ENCODE measurements at places on chromosomes 7 and 10.

- DNase-seq = no peak
Measured at GRCh38 chr7:7294911-7295310, 112.6 kb downstream of the C1GALT1 start.

GRCh38 chr7:112362053-112362650 is 88.1 kb upstream of the IFRD1 start:
- no peak for DNase-seq

DNA sequence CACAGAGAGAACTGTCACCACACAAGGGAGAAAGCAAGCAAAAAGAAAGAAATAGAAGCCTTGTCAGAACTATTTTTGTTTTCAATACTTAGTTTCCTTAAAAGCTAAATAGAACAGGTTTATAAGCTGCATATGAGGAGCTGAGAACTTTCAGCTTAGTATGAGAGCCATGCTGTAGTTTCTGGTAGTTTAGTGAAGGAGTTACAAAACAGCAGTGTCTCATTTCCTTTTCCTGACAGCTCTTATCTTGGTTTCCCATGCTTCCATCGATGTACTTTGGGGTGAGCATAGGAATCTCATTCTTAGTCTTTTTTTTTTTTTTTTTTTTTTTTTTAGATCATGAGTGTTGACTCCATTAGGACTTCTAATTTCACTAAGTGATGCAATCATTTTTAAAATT is 8.6 kb upstream of the CHRM2 start:
- no peak for DNase-seq

GRCh38 chr10:14687340-14687739 is 87.4 kb downstream of the FAM107B start:
- DNase-seq = no peak

DNA sequence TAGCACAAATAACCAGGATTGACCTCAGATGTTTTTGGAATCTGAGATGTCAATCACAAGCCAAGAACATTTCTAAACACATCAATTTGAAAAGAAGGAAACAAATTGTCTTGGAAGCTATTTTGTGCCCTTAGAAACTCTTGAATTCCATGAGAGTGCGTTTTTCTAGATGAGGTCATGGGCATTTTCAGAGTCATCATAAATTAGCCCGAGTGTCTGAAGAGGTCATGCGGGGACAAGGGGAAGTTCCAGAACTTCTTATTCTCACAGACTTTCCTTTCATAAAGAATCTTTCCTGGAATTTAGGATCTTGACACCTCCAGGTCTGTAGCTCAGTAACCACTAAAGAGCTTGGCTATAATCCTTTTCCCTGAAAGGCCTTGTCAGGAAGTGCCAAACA is 28.2 kb downstream of the IL2RA start:
- DNase-seq = no peak

DNA sequence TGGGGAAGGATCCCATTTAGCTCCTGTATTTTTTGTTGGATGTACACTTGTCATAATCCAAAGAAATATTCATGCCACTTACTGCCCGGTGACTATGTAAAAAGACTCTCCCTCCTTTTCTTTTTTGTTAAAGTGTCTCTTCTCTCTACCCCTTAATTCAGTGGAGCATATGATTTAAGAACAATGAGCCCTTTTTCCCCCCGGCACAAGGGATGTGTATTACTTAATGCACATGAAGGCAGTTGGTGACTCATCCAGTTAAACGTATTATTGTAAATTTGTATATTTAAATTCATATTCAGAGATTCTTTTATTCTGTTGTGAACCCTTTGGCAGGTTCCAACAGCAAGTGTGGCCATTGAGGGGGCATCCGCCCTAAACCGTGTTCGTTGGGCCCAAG is 241.9 kb downstream of the SLC25A13 start:
- no peak for DNase-seq

- peak; percentile 54 for DNase-seq
Measured at GRCh38 chr10:88553116-88553752, 29.9 kb downstream of the RNLS start.

GRCh38 chr10:45673074-45673648 is 589 bp upstream of the ZFAND4 start:
- no peak for DNase-seq

- no peak for DNase-seq
Measured at GRCh38 chr7:130655286-130655685, 13.3 kb downstream of the COPG2 start.

DNA sequence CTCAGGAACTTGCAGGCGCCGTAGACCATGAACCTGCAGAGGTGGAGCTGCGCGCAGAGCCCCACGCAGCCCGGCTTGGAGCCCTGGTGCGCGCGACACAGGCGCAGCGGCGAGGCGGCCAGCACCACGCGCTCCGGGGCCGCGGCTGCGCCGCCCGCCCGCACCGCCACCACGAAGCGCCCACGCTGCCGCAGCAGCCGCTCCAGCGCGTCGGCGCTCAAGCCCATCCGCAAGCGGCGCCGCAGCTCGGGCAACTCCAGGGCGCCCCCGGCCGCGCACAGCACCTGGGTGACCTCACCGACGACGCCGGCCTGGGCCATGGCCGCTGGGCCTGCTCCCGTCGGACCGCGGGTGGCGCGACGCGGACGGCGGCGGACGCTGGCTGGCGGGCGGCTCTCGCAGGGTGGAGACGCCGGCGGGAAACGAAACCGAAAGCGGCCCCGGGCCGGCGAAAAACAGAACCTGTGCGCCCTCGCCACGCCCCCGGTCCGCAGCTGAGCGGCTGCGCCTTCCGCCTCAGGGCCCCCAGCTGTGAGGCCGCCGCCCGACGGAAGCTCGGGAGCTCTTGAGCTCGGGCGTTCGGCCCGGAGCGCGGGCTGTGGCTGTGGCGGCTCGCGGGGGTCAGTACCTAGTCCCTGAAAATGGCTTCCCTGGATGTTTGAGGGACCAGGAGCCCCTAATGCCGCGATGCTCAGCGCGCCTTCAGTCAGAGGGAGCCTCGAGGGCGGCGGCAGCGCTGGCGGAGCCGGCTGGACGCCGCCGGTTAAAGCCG is at the start of gene PARP12:
Gene PARP12 (minus strand): TSS at position 424 of the 772 bp plus-strand sequence. CDS start 104 bp downstream, at position 320.
- peak; percentile 83 for DNase-seq

GRCh38 chr7:1289666-1290025 is 57.0 kb downstream of the UNCX start:
- no peak for DNase-seq

- DNase-seq = no peak
Measured at GRCh38 chr10:68047122-68047521, 28.0 kb downstream of the HERC4 start.

DNA sequence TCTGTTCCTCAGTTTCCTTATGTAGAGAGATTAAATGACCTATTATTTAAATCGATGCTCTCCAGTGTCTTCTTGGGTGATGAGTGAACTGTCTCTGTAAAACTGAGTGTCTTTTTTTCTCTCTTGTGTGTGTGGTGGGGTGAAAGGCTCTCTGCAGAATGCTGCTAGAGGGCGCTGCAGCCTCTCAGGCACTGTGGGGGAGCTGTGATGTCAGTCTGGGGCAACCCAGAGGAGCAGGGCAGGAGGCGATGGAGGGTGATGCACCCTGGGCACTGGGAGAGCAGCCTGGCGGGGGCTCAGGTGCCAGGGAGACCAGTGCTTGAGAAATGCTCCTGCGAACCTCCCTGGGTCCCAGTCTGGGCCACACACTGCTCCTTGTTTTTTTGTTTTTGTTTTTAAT is 110.1 kb upstream of the POM121L12 start:
- DNase-seq = no peak

DNA sequence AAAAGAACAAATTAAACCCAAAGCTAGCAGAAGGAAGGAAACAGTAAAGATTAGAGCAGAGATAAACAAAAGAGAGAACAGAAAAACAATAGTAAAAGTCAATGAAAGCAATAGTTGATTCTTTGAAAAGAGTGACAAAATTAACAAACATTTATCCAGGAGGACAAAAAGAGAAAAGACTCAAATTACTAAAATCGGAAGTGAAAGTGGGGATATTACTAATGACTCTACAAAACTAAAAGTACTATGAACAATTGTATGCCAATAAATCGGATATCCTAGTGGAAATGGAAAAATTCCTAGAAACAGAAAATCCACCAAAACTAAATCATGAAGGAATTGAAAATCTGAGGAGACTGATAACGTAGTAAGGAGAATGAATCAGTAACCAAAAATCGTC is 96.3 kb downstream of the SNX13 start:
- no peak for DNase-seq

GRCh38 chr10:79941146-79941545 is 7.8 kb downstream of the SFTPD start:
- no peak for DNase-seq

- no peak for DNase-seq
Measured at GRCh38 chr7:148587076-148587475, 3.5 kb upstream of the C7orf33 start.

- DNase-seq = no peak
Measured at GRCh38 chr10:100710151-100710871, 35.1 kb upstream of the PAX2 start.

DNA sequence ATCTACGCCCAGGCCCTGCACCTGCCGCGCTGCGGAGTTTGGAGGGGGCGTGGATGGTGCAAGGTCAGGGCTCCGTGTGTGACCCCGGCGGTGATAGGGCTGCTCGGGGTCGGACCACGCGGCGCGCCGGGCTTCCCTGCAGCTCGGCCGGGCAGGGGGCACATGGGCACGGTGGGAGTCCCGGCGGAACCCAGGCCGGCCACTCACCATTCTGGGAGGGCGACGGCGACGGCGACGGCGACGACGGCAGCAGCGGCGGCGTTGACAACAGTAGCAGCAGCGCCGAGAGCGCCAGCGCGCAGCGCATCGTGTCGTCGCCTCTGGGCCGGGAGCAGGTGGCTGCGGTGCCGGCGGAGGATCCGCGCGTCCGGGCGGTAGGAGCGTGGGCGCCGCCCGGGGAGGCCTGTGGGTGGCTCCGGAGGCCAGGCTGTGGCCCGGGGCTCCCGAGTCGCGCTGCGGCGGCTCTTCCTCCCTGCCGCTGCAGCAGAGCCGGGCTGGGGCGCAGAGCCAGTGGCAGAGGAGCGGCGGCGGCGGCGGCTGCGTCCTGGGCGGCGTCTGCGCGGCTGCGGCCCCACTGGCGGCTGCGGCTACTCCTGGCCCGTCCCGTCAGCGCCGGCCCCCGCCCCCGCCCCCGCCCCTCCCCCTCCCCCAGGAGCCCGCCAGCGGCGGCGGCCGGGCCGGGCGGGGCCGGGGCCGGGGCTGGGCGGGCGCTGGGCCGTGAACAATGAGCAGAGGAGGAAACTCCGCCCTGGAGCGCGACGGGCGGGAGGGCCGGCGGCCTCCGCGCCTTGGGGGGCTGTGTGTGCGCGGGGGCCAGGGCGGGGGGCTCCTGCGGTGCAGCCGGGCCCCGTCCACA is at the start of gene PODXL:
Gene PODXL (minus strand): TSS at position 576 of the 856 bp plus-strand sequence. CDS start 269 bp downstream, at position 307.
- DNase-seq = peak; percentile 32

DNA sequence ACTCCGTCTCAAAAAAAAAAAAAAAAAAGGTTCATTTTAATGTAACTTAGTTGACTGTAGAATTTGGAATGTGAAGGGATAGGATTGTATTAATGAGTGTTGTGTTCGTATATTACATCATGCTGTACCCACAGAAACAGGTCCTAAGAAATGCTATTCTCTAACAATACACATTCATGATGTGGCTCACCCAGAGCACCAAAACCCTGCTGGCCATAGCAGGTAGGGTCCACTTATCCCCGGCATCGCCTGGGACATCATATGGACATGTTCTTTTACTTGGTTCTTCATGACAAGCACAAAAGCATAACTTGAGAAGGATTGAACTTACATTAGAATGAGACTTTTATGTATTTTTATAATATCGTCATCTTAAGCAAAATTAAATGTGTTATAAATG is 241.5 kb downstream of the CACNB2 start:
- DNase-seq = no peak

DNA sequence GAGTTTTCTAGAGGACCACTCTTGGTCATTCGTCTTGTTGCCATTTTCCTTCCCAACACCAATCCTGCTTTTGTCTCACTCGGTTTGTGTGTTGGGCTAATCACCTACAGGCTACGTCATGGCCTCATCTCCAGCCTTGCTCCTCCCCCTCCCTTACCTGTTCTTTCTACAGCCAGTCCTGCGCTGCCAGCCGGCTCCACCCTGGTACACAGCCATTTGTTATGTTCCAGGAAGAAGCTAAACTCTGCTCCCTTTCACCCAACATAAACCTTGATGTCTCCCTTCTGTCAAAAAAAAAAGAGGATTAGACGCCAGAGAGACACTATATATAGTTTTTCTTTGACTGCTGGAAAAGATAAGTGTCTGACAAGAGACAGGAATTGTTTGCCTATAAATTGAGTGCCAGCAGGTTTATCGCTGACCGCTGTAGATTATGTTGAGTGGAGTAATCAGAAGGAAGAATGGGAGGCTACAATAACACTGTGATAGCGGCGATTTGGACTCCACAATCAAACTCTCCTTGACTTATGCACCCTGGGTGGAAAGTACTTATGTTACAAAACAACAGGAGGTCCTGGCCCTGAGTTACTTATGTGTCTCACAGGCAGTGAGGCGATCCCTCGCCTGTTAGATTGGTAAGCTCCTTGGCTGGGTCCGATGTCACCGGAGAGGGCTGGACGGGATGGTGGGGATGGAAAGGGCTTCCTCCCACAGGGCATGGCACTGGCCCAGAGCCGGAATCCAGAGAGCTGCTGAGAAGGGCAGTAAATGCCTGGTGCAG is 171.3 kb upstream of the BMPER start:
- DNase-seq = no peak

DNA sequence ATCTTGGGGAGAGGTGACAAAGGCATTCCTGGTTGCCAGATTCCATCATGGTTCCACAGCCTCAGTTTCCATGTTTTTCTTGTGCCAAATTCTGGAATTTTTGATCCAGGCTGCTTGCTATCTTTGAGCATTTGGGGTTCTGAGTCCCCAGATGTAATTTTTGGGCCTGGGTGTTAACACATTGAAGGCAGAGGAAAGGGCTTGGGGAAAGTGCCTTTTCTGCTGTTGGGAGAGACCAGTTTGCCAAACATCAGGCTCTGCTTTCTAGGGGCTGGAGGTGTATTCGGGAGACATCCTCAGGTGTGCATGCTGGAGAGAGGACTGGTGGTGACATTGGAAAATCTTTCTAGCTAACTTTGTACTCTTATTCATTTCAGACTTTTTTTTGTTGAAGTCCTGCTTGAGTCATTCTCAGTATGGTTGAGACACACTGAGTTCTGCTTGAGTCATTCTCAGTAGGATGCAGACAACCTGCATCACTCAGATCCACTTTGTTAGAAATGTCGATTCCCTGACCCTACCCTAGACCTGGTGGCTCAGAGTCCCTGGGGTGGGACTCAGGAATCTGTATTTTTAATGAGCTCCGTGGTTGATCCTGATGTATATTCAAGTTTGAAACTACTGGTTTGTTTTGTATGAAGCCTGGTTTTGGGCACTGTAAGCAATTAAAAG is 101.0 kb downstream of the LRMDA start:
- no peak for DNase-seq

GRCh38 chr10:13450069-13450468 is 78.7 kb downstream of the BEND7 start:
- no peak for DNase-seq
